Stimulated activated CD4-positive, alpha-beta T cell treated with anti-CD3 and anti-CD28 coated beads, TNF-alpha, amount 100 ng/mL, for 24 hours (primary cell): ENCODE measurements at places on chromosomes 1 and 21.

DNA sequence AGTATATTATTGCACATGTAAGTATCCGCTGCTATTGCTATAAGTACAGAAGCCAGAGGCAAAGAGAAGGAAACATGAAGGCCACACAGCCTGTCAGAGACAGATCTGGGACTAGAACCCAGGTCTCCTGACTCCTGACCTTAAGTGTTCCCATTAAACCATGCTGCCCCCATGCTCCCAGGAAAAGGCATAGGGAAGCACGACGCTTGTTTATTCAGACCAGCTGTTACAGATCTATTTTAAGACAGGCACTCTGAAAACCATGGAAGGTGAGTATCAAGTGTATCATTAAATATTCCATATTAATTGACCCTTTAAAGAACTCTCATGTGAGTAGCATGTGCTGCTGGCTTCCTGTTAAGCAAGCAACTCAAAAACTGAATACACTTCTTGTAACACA, 11.4 kb downstream of the VAV3 start:
- DNase-seq = no peak

DNA sequence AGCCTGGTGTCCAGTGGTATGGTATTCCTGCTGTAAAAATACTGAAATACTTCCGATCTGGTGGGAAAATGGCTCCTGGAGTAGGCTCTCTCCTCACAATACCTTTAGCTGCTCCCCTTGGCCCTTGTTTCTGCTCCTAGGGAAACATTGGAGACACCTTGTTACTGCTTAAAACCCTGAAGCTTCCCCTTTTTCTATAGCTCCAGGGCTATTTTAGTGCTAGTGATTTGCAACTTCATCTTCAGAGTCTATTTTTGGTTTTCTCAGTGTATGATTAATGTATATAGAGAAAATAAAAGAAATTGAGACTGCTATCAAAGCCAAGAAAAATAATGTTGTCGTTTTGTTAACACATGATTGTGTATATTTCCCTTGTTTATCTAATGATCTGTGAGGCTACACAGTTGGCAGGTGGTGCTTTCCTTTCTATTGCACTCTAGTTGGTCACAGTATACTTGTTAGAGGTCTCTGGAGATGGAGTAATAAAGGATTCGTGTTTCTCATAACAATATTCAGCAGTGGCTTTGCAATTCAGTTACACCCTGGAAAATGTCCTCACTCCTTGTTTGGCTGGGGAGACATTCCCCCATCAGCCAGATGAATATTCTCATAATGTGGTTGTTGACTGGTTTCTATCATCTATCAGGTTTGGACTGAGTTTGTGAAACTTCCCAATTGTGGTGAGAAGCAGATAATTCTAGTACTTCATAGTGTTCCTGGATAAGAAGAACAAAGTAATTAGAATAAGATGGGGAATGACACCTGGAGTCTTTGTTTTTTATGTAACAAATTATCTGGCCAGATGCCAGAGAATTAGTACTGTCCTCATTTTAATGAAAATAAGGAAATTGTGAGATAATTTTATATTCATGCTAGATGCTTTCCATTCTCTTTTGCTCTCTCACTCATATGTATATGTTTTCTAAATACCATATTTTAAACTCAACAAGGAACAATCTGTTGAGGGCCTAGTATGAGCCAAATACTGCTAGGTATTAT, 44.8 kb upstream of the CACYBP start:
- DNase-seq = no peak

- DNase-seq = no peak
These were observed 1.7 kb upstream of the NEGR1 start for GRCh38 chr1:72284084-72284347.

GRCh38 chr21:38500073-38500472, 1.8 kb upstream of the ERG start:
- DNase-seq = no peak

- DNase-seq = no peak
These were observed 44.0 kb downstream of the IGSF21 start for GRCh38 chr1:18151436-18152122.

DNA sequence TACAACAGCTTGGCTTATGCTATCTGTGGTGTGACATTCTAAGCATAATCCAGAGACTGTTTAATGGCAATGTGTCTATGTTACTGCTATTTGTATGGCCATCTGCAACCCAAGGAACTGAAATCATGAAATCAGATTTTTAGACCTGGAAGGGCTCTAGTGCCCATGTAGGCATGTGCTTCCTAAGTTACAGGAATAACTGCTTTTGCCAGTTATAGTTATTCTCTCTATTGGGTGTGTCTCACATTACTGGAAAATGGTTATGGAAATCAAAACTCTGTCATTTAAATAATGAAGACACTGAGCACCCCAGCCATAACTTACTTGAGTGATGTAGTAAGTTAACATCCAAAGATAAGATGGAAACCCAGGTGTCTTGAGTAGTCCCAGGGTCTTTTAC, 12.6 kb upstream of the JUN start:
- no peak for DNase-seq

DNA sequence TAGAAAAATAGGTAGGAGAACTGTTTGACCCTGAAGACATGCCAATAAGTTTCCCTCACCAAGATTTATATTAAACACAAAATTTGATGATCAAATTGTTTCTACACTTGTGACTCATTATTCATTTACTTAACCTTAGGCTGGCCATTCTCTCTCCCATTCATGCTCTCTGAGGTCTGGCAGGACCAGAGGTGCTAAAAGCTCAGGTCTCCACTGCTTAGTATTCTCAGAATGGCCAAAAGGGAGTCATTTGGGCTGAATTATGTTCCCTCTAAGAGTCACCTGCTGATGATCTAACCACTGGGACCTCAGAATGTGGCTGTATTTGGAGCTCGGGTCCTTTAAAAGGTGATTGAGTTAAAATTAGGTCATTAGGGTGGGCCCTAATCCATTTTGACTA, 47.1 kb upstream of the ATP1B1 start:
- no peak for DNase-seq

DNA sequence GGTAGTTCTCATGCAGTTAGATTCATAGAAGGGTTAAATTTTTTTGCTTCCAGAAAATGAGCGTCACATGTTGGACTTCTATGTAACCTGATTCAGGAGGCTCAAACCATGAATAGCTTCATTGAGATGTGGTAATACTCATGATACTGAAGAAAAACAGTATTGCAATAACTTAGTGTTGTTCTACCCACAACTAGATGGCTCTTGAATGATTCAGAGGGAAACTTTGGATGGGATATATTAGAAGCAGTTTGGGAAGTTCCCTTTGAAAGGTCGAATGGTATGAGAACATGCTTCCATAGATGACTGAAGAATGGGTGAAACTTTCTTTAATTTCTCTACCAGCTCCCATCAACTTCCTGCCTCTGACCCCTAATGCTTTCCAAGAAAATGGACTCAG, 211.7 kb upstream of the PTGFR start:
- DNase-seq = no peak

DNA sequence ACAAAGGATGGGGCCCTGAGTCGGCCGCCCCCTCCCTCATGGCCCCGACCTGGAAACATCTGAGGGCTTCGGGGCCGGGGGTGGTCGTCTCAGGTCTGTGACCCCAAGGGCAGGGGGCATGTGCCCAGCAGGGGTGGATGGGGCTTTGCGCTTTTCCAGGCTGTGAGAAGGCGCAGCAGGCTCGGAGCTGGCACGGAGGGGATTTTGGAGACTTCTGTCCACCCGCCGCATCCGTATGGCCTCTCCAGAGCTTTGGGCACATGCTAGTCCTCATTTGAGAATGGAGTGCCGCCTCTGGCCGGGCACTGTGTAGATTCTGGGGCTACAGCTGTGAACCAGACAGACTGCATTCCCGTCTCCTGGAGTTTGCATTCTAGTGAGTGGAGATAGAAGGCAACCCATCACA, 66.1 kb upstream of the WNT4 start:
- no peak for DNase-seq

DNA sequence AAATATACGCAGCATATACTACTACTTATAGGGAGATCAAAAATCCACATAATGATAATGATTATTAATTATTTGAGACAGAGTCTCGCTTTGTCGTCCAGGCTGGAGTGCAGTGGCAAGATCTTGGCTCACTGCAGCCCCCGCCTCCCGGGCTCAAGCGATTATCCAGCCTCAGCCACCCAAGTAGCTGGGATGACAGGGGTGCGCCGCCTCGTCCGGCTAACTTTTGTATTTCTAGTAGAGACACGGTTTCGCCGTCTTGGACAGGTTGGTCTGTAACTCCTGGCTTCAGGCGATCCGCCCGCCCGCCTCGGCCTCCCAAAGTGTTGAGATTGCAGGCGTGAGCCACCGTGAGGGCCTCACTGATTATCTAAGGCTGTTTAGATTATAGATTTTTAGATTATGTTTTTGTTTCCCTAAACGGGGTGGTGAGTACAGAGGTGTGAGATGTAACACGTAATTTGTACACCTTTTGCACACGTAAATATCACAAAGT, 548 bp upstream of the SLC25A33 start:
- no peak for DNase-seq

GRCh38 chr1:220747437-220748088, 559 bp upstream of the MTARC2 start:
- no peak for DNase-seq

- DNase-seq = no peak
These were observed 74.6 kb upstream of the TENT5C start for GRCh38 chr1:117531222-117531621.

DNA sequence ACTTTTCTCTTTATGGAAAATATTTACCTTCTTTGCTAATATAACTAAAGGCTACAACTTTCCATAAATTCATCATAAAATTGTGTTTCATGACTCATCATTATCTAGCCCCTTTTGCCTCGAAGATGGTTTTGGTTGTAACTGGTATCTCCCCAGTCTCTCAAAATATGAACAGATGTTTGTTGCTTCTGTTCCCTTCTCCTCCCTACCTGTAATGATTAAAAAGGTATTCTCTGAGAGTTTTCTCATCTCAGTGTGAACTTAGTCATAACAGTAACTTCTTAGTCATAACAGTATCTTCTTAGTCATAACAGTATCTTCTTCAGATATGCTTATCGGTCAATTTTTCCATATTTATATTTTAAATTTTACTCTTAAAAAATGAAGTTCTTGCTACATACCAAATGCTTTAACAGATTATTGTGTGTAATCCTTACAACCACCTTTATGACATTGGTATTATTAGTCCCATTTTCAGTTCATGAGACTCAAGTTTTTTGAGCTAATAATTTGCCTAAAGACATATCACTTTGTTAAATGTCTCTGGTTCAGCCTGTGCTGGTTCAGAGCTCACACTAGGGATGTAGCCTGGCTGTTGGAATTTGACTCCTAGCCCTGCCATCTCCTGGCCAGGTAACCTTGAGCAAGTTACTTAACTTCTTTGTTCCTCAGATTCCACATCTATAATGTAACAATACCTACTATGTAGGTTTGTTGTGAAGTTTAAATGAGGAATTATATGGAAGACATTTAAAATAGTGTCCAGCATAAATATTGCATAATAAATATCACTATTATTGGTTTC, 32.6 kb downstream of the ATP1B1 start:
- DNase-seq = no peak

GRCh38 chr1:9294405-9294773, 1.7 kb downstream of the SPSB1 start:
- peak; percentile 25 for DNase-seq

- DNase-seq = no peak
These were observed 15.8 kb upstream of the CDCA8 start for GRCh38 chr1:37676281-37677142.

GRCh38 chr1:111471012-111471411, 2.8 kb upstream of the C1orf162 start:
- peak; percentile 22 for DNase-seq

GRCh38 chr1:205186191-205186590, 25.3 kb downstream of the DSTYK start:
- no peak for DNase-seq

- DNase-seq = no peak
These were observed 8.7 kb upstream of the EYA3 start for GRCh38 chr1:28097100-28097472.

DNA sequence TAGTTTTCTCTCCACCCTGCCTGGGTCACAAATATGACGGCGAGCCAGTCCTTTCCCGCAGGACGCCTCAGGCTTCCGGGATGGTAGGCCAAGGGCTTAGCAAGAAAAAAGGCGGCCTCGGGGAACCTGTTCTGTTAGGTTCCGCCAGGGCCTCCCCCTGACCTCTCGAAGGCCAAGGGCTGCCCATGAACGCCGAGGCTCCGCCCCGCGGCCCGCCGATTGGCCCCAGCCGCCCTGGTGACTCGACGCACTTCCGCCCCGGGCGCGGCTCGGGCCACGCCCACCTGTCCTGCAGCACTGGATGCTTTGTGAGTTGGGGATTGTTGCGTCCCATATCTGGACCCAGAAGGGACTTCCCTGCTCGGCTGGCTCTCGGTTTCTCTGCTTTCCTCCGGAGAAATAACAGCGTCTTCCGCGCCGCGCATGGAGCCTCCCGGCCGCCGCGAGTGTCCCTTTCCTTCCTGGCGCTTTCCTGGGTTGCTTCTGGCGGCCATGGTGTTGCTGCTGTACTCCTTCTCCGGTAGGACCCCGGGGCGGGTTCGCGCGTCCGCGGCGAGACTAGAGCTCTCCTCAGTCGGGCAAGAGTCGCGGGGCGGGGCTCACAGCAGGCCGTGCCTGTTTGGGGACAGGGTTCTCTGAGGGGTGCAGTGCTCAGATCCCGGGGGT, at the start of gene CD46:
CD46 (plus strand) TSS at position 265 of the 666 bp plus-strand sequence; CDS start at position 424, 159 bp downstream.
- DNase-seq = peak; percentile 95

GRCh38 chr1:48960320-48960719, 183.6 kb upstream of the BEND5 start:
- no peak for DNase-seq

DNA sequence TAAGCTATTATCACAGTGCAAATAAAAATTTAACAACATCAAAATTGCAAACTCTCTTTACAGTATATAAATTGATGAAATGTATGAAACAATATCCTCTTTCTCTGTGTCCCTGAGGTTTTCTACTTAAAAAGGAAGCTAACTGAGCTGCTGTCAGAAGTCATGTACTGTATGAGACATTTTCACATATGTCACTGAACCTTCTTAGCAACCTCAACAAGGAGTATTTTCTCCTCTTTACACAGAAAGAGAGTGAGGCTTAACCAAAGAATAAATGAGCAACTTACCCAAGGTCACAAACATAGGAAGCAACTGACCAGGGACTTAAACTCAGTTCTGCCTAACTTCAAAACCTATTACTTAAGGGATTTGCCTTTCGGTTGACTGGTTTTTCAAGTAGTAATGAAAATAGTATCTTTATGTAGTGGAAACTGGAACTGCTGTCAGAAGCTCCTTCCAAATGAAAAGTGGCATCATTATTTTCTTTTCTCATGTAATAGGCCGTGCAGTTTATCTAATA, 288.9 kb downstream of the LRRIQ3 start:
- no peak for DNase-seq

DNA sequence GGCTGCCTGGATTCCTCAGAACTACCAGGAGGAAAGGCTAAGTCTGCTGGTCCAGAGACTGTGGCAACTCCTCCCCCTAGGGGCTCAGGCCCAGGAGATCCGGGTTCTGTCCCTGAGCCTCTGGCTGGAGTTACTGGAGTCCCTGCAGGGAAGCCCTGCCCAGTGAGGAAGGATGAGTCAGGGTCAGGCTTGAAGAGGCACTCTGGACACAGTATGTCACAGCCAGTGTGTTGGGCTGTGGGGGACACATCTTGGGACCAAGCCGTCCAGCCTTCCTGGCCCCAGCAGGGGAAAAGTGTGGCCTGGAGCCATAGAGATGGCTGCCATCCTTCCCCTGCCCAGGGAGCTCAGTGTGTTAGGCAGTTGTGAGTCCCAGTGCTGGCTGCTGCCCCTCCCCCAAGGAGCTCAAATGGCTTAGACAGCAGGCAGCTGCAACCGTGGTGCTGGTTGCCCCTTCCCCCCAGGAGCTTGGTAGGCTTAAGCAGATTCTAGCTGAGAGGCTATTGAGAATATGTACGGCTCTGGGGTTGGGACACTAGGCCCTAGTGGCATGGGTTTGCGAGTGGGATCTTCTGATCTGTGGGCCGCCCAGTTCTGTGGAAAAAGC, 28.2 kb upstream of the RABGAP1L start:
- DNase-seq = no peak
